ENCODE measurements at places on chromosomes 2 and 18.

GRCh38 chr2:170533156-170533555 lies 182.0 kb upstream of the SP5 start:
- no peak for DNase-seq

DNA sequence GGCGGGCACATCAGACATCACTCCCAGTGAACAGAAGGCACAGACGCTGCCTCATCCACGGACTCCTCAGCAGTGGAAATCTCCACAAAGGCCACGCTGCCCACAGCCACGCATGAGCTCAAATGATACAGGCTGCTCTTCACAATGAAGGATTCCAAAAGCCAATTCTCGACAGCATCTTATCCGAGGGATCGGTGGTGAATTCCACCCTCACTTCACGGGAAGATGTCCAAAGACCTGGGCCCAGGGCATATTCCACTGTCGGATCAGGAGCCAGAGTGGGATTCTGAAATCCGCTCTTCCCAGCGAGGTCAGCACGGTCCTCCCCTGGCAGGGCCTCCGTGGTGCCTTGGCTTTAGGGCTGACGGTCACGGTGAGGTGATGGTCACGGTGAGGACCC lies 55.8 kb downstream of the EIPR1 start:
- DNase-seq = no peak

GRCh38 chr2:75688196-75688595 lies 22.5 kb downstream of the GCFC2 start:
- DNase-seq = no peak

DNA sequence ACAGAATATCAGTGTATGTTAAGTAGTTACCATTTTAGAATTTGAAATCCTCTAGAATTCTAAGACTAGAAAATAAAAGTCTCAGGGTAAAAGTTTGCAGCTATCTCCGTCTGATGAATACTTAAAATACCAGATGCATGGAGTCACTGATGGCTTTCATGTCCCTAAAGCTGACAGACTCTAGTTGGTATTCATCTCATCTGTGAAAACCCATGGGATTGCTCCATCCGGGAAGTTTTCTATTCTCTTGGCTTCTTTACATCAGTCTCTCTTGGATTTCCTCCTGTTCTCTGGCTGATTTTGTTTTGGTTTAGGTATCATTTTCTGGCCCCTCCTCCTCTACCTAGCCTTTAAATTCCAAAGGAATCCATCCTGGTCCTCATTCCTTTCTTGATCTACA lies 465.6 kb upstream of the POU3F3 start:
- no peak for DNase-seq

- no peak for DNase-seq
Measured at GRCh38 chr2:144403933-144404332, 116.0 kb downstream of the ZEB2 start.

GRCh38 chr2:127558911-127559310 lies 23.4 kb downstream of the MYO7B start:
- DNase-seq = no peak

GRCh38 chr2:51866361-51866760 lies 834.4 kb upstream of the NRXN1 start:
- no peak for DNase-seq

DNA sequence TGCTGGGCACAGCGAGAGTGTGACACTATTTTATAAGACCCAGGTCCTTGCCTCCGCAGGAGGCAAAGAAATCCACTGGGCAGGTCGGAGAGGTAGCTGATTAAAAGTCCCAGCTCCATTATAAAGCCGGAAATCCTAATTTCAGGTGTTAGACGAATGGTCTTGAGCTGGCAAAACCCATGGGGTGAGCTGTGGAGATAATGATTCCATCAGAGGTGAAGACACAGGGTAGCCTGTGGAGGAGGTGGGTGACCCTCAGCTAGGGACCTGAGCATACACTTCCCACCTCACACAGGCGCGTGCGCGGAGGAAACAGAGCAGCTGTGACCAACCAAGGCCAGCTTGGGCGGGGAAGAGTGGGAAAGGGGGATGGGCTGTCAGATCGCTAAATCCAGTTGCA lies 201.7 kb upstream of the CXCR4 start:
- DNase-seq = no peak

- DNase-seq = no peak
Measured at GRCh38 chr2:150214626-150215025, 272.8 kb downstream of the RND3 start.

DNA sequence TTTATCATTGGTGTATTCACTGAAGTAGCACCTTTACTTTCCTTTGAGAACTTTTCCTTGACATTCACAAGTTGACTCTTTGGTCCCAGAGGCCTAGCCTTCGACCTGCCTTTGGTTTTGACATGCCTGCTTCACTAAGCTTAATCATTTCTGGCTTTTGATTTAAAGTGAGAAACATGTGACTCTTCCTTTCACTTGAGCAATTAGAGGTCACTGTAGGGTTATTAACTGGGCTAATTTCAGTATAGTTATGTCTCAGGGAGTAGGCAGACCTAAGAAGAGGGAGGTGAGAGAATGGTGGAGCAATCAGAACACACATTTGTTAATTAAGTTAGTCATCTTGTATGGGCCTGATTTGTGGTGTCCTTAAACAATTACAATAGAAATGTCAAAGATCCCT lies 1040.7 kb upstream of the SLC39A10 start:
- DNase-seq = no peak

DNA sequence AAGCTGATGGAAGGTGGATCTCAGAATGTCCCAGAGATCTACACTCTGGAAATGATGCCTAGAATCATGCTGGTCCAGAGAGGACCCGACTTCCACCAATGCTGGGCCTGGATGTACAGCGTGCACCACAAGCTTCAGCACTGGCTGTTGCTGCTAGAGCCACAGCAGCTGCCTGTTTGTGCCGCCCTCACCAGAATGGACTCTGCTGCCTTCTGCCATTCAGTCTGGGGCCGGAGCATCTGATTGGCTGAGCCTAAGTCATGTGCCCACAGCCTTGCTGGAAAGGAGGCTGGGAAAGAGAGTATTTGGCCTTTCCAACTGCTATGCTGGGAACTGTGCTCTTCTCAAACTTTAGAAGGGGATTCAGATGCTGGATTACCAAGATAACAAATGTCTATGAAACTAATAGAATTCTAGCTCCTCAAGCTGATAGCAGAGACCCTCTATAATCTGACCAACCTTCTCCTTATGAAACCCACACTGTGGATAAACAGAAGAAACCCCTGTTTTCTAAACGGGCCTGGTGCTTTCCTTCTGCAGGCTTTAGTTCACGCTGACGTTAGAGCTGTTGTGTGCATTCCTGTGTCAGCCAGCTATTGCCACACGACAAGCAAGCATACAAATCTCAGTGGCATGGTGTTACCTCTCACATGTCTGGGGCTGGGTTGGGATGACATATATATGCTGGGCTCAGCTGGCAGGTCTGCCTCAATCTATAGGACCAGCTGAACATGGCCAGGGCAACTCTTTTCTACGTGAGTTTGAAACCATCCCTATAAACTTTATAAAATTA lies 4.1 kb upstream of the LOXHD1 start:
- no peak for DNase-seq

GRCh38 chr2:218273908-218274249 lies 3.6 kb downstream of the PNKD start:
- DNase-seq = no peak

DNA sequence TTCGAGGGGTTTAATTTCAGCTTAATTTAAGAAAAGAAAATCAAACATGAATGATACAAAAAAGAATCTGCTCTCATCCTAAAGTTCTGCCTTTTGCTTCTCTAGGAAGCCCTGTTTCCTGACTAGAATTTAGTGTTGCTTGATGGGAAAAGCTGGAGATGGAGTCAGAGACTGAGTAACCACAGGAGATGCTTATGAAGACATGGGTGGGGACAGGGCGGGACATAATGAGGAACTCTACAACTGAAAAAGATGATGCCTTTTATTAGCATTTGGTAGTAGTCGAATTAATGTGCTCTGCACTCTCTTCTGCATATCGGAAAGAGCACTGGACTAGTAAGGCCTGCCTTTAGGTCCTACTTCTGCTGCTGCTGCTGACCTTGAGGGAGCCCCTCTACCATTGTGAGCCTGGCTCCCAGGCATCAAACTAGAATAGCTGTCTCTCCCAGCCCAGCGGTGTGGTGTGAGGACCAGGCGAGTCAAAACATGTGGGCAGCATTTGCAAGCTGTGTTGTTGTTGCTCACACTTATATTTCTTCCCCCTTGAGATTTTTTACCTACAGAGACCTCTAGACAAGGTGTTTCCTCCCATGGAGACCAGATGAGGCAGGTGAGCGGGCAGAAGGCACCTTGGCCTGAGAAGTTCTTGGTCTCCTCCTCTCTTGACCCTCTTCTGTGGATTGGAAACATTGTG lies 61.5 kb downstream of the INPP4A start:
- no peak for DNase-seq

DNA sequence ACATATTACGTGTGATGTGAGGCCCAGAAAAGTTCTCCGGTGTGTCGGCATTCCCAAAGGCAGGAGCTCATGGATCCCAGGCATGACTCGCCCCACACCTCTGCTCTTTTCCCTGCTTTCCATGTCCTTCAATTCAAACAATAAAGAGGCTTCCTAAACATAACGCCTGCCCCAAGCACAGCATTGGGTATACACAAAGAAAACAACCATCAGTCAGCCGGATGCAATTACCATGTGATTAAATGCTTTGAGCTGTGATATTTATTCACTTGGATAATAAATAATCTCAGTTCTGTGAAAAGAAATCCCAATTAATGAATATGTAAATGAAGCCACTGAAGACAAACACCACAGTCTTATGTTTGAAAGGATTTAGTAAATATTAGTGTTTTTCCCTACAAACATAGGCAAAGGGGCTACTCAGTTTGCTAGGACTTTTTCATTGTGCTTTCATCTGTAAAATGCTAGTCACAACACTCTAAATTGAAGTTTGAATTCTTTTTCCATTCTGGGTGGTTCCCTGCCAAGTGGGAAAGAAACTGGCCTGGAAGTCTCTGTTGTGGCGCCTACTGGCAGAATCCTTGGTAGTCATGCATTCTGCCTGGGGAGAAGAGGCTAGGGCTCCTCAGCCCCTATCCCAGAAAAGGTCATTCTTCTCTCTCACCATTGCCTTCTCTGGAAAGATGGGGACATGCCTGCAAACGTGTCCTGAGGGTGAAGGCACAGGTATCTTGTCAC lies 144.7 kb downstream of the COL6A3 start:
- DNase-seq = no peak

DNA sequence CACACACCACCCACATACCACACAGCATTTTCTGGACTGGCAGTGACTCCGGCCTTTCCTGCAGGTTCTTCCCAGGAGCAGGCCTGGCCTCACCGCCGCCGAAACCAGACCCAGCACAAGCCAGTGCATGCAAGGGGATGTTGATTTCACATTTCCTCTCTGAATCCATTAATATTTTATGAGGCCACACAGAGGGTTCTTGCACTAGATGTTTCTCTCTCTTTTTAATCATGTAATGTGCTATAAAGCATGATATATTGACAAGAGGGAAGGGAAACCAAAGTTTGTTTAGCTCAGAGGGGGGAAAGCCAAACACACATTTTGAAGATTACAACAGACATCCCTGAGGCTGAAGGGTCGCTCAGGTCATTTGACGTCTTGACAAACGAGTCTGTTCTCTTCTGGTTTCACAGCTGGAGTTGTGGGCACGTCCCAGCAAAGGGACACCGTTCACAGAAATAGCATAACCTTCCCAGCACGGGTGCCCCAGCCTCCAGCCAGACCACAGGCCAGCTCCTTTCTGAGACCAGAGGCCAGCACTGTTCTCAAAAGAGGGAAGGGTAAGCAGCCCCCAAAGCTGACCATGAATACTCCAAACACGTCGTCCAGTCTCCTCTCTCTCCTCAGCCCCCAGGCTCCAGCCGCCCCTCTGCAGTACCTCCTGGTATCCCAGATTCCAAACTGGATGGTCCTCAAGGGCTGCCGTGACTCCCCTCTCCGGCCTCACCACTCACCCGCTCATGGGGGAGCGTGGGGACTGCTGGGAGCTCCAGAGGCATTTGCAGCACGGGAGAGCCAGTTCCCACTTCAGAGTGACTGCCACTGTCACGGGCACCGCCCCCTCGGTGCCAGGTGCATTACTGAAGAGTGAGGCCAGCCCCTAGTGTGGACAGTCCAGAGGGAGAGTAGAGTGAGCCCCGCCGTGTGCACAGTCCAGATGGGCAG lies 340.3 kb upstream of the SALL3 start:
- DNase-seq = no peak

DNA sequence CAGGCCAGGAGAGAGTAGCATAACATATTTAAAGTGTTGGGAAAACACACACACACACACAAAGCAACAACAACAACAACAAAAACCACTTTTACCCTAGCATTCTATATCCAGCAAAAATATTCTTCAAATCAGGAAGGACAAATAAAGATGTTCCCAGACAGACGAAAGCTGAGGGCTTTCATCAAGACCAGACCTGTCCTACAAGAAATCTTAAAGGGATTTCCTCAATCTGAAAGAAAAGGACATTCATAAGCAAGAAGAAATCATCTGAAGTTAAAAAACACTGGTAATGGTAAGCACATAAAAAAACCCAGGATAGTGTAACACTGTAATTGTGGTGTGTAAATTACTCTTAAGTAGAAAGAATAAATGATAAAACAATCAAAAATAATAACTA lies 22.7 kb upstream of the BAZ2B start:
- DNase-seq = no peak

GRCh38 chr18:36856815-36857214 lies 27.9 kb downstream of the KIAA1328 start:
- DNase-seq = no peak

DNA sequence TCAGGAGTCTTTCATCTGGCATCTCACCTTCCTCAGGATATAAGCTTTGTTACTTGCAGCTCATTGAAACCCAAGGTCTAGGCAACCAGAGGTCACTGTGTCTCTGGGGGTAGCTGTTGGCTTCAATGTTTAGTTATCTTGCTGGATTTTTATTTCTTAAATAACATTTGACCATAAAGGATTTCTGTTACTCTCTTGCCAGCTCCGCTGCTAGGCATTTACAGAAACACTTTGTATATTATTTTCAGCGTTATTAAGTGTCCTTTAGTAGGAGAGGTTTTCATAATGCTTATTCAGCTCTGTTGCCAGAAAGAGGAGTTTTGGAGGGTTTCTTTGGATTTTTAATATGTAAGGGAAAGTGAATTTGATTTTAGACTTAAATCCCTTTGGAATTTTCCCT lies 61.4 kb downstream of the QPCT start:
- DNase-seq = no peak

GRCh38 chr18:78660311-78660710 lies 319.3 kb upstream of the SALL3 start:
- DNase-seq = no peak

DNA sequence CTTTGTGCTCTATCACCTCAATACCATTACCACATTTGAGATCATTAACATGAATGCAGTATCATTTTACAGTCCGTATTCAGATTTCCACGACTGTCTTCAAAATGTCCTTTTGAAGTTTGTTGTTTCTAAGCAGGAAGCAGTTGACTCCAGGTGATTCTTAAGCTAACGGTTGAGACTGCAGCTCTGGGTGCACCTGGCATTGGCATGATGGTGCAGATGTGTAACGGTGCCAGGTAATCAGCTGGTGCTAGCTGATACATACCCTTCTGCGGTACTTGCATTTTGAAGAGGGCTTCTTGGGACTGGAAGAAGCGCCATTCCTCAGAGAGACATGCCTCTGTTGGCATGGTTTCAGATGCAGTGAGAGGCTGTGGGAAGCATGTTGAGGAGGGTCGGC lies 19.5 kb downstream of the SIGLEC15 start:
- no peak for DNase-seq

- no peak for DNase-seq
Measured at GRCh38 chr2:4995466-4995865, 696.7 kb upstream of the SOX11 start.
